Activated CD4-positive, alpha-beta T cell treated with anti-CD3 and anti-CD28 coated beads for 4 hours (primary cell): ENCODE measurements at places on chromosomes 3 and 15.

DNA sequence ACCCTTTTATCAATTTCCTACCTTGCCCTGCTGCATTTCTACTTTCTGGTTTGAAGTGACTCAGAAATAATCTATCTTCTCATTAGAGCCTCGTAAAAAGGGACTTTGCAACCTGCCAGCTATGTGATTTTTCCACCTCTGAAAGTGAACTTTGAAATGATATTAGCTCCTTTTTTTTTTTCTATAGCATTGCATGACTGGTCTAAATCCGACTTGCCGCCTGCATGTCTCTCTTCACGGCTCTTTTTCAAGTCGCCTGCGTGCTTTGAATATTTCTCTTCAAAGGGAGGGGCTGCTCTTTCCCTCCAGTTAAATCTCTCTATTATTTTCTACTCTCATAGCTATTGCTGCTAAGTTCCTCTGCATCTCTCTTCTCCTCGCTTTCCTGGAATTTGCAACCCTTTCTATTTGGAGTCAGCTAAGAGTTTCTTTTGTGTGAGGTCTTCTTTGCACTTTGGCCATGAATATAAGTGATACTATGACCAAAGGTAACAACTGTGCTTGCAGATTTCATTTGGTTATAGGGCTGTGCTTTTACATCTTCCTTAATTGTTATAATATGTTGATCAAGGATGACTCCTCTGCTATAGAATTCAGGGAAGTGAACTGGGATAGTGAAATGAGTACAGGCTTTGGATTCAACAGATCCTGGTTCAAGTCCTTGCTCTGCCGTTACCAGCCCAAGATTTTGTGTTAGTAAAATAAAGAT lies 541.1 kb downstream of the AGBL1 start:
- no peak for DNase-seq

DNA sequence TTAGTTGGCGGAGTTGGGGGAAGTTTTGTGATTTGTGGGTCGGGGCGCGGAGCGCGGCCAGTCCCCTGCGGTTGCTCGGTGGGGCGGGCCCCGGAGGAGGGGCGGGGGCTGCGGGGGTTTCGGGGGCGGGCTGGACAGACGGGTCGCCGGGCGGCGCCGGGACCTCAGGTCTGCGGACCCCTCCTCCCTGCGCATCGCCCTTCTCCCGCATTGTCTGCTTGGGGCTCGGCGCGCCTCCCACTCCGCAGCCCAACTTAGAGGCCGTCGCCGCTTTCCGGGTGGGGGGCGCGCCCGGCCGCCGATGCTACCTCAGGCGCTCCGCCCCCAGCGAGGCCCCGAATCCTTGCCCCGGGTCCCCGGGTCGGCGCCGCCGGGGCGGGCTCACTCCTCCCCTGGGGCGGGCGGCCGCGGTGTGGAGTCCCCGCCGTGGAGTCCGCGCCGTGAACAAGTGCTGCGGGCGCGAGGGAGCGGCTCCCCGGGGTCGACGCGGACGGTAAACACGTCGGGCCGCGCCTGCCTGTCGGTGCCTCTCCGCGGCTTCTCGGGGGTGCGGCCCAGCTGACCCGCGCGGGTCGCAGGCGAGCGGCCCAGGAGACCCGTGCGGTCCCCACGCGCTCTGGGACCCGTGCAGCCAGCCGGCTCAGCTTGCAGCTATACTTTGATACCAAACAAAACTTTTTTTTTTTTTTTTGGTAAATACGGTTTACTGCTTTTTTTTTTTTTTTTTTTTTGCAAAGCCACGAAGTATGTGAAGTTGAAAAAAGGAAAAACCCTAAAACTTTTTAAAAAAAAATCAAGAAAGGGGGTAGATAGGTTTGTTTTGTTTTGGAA lies 624 bp downstream of the AKAP13 start:
- peak; percentile 55 for DNase-seq

- DNase-seq: no peak
These were observed 480.3 kb downstream of the FGF12 start for GRCh38 chr3:192246847-192247559.

DNA sequence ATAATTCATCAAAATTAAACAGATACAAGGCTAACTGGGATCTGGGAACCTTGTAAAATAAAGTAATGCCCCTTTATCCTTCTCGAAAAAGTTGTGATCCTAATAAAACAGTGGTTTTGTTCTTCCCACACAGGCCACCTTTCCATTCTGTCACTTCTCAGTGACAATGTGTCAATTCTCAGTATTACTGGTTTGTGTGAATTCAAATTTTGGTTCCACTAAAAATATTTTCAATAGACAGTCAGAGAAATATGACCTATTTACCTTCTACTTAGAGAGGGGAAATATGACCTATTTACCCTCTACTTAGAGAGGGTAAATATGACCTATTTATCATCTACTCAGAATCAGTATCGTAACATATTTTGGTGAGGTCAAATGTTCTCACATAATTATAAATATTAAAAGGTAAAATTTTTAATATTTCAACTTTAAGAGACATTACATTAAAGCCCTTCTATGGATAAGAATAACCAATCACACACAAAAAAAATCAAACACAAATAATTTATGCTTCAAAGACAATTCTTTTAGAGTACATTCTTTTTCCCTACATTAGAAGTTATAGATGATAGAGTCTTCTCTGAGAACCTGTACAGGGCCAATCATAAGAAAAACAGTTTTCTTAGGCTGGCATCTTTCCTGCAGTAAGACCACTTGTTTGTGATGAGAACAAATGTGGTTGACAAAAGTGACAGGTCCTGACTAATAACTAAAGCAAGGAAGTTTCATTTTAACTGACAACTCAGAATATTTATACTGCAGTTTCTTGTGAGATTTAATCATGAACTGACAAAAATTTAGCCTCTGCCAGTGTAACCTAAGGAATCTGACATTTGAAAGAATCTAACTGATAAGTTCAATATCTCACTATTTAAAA lies 323.3 kb downstream of the DIPK2A start:
- DNase-seq: no peak

DNA sequence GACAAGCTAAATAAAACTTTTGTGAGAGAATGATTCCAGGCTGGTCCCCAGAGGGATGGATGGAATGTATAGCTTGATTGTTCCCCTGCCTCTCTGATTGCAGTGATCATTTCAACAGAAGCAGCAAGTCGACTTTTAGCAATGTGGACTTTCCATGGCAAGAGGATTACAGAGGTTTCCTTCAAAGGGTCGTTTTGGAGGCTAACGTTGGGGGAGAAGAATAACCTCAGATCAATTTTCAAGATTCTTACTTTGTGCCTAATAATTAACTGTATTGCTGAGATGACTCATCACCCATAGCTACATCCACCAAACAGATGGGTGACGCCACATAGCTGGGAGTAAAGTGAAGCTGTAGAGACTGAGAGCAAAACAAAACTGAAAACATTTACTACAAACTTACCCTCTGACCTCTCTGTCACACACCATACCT lies 79.9 kb downstream of the GTPBP8 start:
- no peak for DNase-seq

- DNase-seq: no peak
These were observed 46.7 kb upstream of the BCHE start for GRCh38 chr3:165883863-165884478.

- DNase-seq: peak; percentile 24
These were observed 77.9 kb upstream of the ARHGEF3 start for GRCh38 chr3:56879436-56880215.

DNA sequence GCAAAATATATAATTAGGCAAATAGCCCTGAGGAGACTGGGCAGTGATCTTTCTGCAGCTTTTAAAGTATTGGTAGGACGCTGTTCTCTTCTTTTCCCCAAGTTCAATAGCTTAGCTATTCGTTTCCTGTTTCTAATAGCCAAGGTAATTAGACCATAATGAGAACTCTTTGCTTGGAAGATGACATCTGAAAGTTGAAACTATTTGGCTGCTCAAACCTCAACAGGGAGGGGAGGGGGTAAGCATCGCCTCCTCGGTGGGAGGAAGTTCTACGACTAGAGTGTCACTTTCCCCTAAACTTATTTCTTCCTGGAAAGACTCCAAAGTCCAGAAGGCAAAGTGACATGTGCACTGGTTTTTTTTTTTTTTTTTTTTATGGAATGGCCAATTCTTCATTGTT lies 22.8 kb upstream of the ALDH1A3 start:
- DNase-seq: no peak

- peak; percentile 86 for DNase-seq
These were observed at the start of gene MYD88 for GRCh38 chr3:38138349-38139190. Gene MYD88, plus strand, starts transcription at chr3:38138661. Its CDS starts 40 bp downstream, at chr3:38138701.
